ENCODE measurements at places on chromosomes 2 and 18.
A peak's percentile ranks its signal among the peaks of the same experiment; 100 is the strongest.

- DNase-seq = no peak
These were observed 45.2 kb upstream of the MAPRE3 start for GRCh38 chr2:26925100-26925791.

DNA sequence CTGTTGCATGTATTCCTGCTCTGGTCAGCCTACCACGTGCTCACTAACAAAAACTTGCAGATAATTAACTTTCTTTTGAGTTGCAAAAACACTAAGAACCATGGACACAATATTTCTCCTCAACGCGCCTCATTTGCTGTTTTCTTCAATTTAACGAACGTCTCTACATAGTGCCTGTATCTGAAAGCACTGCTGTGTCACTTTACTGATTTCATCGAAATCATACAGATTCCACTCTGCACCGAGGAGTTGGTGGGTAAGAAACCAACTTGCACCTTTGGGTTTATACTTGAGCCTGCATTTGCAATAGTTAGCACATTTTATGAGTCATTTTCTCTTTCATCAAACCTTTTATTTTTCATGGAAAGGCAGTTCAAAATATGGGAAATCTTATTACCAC is 145.8 kb downstream of the DCDC2C start:
- no peak for DNase-seq

- DNase-seq = peak; percentile 41
These were observed 90.3 kb downstream of the CLHC1 start for GRCh38 chr2:55141572-55142413.

DNA sequence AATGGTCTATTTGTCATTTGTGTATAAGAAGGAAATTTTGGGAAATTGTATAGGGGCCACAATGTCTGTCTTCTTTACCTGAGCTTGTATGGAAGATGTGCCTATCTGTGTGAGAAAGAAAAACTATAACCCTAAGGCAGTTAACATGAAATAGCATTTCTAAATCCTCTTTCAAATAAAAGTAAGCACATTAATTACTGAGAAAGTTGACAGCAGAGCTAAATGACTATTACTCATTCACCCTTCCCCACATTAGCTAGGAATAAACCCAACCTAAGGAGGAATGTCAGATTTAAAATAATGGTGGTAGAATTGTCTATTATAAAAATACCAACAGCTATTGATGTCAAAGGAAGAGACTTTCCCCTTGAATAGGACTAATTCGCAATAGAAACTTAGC is 56.2 kb downstream of the SLC38A11 start:
- no peak for DNase-seq

- DNase-seq = no peak
These were observed 15.2 kb upstream of the BOLA3 start for GRCh38 chr2:74162951-74163350.

GRCh38 chr2:220781622-220782241 is 790.4 kb downstream of the EPHA4 start:
- no peak for DNase-seq

DNA sequence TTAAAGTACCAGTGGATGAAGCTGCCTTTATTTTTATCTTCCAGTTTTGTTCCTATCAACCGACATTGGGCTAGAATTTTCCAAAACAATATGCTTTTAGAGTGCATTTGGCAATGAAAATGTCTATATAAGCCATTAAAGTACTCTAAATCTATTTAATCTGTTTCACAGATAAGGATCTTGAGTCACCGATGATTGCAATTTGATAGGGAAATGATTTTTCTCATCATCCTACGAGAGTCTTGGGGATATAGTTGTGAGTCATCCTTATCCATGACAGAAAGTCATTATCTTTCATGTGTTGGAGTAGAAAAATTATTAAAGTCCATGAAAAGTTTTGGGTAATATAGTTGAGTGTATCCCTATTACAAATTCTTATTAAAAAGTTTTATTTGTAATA is 26.1 kb downstream of the SLC39A10 start:
- no peak for DNase-seq

DNA sequence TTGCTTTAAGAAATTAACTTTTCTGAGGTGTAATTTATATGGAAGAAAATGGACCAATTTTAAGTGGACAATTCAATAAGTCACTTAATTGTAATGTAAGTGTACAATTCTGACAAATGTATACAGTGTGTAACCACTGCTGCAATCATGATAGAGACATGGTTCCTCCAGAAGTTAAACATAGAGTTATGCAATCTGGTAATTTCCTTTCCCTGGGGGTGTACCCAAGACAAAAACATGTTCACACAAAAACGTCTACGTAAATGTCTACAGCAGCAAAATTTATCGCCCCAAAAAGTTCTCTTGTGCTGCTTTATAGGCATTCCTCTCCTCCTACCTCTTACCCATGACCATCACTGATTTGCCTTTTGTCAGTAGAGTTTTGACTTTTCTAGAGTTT is 141.5 kb downstream of the AQP4 start:
- DNase-seq = no peak

- DNase-seq = no peak
These were observed 205.9 kb downstream of the IKZF2 start for GRCh38 chr2:212945526-212945925.

DNA sequence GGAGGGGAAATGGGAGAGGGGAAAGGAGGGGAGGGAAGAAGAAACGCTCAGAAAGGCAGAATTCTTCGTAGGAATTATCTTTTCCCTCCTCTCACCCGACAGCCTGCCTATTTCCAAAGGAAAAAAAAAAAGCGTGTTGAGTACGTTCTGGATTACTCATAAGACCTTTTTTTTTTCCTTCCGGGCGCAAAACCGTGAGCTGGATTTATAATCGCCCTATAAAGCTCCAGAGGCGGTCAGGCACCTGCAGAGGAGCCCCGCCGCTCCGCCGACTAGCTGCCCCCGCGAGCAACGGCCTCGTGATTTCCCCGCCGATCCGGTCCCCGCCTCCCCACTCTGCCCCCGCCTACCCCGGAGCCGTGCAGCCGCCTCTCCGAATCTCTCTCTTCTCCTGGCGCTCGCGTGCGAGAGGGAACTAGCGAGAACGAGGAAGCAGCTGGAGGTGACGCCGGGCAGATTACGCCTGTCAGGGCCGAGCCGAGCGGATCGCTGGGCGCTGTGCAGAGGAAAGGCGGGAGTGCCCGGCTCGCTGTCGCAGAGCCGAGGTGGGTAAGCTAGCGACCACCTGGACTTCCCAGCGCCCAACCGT is at the start of gene GAD1:
GAD1 (plus strand) TSS at position 384 of the 589 bp plus-strand sequence. CDS start 1,705 bp downstream, outside the sequence.
- DNase-seq = peak; percentile 33

- DNase-seq = no peak
These were observed 2.7 kb upstream of the LCT start for GRCh38 chr2:135839713-135840112.

- no peak for DNase-seq
These were observed 50.7 kb upstream of the DDX18 start for GRCh38 chr2:117763804-117764203.

Data from Jurkat, Clone E6-1 (cell line).